ENCODE measurements at places on chromosomes 5 and 9.

GRCh38 chr5:15533129-15533893 lies 33.3 kb downstream of the FBXL7 start:
- no peak for DNase-seq

DNA sequence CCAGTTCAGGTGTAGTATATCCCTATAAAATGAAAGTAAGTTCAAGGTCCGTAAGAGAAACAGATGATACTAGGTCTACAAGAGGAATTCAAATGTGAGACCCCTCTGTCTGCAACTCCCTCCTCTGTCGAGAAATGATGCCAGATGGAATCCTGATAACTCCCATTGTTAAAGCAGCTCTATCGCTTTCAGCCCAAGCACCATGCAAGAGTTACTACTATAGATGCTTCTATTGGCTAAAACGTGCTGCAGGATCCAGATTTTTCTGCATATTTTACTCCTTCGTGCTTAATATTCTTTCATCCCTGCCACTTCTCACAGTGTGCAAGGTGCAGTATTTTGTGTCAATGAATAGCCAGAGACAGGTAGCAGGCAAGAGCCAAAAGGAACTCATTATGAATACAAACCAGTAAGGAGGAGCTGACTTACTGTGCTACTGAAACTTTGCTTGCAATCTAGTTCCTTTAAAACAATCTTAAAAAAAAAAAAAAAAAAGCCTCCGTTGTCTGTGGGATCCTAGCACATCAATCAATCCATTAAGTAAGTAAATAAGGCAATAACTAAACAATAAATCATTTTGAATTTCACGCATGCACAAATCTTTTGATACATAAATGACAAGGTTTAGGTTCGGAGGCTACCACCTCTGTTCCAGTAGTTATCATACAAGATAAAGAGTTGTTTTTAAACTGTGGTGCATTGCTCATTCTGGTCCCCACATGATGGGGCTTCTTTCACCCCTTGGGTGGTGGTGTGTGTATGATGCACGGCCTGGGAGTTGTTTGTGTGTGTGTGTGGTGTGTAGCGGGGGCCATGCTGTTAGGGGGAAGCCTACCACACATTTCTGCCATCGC lies 151.1 kb upstream of the MPDZ start:
- no peak for DNase-seq

DNA sequence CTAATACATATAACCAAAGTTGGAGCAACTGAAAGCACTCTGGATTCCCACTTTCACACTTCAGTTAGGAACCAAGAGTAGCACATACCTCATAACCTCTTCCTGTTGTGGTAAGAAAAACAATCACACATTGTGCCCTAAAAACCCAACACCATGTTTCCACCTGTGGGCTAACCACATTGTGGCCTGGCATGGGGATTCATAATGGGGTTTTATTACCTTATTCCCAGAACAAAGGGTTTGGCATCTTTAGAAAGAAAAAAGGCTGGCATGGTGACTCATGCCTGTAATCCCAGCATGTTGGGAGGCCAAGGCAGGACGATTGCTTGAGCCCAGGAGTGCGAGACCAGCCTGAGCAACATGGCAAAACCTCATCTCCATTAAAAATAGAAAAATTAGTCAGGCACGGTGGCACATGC lies 60.6 kb downstream of the HSD17B3 start:
- no peak for DNase-seq

DNA sequence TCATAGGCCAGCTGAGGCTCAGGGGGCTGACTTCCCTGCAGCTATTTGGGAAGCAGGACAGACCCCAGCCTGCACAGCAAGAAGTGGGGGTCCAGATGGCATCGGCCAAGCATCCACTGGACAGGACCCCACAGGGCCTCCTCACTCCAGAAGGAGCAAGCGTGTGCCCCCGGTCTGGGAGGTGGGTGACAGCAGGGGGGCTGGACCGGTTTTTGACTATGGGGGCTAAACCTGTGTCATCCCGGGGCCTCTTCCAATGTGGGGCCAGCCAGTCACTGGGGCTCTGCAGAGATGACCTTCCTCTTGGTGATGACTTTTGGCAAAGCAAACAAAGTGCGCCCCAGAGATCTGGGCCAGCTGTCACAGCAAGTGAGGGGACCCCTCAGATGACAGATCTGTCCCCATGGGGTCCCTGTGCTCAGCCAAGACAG lies 163.9 kb downstream of the OLFM1 start:
- DNase-seq = no peak

DNA sequence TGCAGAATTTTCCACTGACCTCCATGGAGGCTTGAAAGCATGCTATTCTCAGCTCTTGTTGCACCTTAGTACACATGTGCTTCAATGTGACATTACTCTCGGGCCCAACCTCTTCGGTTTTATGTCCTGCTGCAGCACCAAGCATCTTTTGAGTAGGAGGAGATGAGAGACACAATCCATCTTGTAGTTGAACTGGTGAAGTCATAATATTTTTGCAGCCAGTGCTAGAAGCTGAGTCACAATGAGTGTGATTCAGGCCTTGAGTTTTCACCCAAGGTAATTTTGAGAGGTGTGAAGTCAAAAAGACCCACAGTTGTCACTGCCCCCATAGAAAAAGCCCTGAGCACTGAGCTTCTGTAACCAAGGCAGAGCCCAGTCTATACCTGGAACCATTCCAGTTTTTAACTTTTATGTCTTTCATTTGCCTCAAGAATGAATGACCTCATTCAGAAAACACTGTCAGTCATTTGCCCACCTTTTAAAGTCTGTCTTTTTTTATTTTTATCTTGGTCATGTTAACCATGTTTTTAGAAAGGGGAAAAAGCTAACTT lies 117.7 kb downstream of the ZNF462 start:
- no peak for DNase-seq

GRCh38 chr5:107127878-107128277 lies 542.9 kb downstream of the EFNA5 start:
- no peak for DNase-seq

- DNase-seq = no peak
These were observed 58.4 kb downstream of the APC start for GRCh38 chr5:112795944-112796678.

GRCh38 chr5:6365977-6366590 lies 12.3 kb downstream of the MED10 start:
- no peak for DNase-seq

- DNase-seq = no peak
These were observed 744.6 kb downstream of the BRINP1 start for GRCh38 chr9:118624608-118625007.

DNA sequence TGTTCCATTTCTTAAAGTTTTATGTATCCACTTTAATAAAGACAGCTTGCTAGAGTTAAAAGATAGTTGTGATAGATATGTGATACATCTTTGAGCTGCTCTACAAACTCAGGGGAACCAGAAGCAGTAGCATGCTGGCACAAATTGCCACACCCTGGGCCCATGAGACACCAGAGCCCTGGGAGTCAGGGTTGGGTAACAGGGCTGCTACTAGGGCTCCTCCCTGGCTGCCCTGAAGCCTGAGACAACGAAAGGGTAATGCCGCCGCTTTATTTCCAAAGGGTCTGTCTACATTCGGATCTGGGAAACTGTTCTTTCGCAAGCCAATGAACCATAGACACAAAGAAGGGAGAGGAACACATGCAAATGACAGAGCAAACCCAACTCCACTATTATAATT lies 29.2 kb downstream of the PTPN3 start:
- no peak for DNase-seq

GRCh38 chr5:27083449-27084415 lies 45.3 kb upstream of the CDH9 start:
- no peak for DNase-seq

DNA sequence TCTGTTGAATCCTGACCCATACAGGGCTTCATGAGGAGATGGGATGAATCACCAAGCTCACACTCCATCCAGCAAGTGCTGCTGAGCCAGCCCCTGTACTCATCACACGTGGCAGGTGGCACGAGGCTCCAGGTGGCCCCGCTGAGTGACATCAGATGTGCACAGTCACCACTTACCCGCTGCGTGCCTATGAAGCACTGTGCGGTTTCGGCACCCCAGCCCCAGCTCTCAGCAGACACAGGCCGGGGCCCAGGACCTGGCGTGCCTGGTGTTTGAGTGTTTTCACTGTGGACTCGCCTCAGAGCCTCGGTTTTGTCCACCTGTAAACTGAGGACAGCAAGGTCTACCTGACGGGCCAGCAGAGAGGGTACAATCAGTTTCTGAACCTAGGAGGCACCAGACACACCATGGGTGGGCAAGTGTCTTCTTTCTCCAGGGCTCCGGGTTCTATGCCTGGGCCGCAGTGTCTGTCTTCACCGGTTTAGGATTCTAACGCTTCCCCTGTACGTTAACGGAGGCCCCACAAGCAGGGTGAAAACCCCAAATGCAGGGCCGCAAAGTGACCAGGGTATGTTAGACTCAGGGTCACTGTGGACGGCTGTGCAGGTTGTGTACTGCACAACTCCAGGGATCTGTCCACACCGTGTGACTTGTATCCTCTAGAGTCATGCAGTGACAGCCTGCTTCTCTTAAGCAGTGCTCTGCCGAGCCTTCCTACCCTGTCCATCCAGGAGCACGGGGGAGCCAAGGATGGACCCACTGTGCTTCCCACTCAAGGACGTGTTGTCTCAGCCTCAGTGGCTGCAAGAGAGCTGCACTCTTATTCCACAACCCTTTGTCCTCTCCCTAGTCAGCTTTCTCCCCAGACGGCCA lies 44.3 kb upstream of the COL5A1 start:
- no peak for DNase-seq

- DNase-seq = peak; percentile 75
These were observed 31.7 kb upstream of the GRHPR start for GRCh38 chr9:37390759-37391158.

DNA sequence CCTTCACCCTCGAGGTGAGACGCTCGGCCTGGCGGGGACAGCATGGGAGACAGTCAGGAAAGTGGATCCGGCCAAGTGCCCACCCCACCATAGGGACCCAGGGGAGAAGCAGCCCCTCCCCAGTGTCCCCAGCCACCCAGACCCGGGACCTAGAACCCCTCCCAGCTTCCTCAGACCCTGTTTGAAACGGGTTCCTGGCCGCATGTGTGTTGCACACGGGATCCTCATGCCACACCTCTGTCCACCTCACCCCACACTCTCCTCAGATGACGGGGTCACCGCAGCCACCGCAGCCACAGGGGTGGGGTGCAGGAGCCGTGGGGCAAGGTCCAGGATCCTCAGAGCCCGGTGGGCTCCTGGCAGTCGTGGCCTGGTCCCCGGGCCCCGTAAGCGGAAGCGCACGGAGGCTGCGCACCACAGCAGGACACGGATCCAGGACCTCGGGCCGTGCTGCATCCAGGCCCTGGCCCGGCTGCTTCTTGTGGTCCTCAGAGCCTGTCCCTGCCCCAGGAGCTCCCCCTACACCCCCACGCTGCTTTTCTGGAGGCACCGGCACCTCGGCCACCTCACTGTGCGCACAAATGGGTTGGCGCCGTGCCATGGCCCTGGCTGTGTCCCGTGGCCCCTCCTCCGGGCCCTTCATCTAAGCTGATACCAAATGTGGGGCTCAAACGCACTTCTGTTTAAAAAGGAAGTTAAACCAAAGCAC lies 15.3 kb downstream of the TERT start:
- DNase-seq = no peak

DNA sequence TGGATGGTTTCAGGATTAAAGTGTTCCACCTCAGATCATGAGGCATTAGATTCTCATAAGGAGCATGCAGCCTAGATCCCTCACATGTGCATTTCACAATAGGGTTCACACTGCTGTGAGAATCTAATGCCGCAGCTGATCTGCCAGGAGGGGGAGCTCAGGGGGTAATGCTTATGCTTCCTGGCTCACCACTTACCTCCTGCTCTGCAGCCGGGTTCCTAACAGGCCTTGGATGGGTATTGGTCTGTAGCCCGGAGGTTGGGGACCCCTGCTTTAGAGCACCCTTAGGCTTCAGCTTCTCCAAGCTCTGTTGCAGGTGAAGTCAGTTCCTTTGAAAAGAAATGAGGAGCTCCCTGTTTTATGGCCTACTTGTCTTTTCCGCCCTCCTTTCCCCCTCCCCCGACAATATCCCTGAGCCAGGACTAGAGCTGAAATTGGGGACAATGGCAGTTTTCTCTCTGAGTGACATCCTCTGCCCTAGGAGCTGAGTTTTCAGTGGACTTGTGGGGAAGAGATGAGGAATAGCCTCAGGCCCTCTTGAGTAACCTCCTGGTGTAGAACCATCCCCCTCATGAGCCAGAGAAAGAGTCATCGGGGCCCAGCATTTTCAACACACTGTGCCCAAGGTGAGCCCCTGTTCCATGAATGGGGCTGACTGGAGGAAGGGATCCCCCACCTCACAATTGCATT lies 16.2 kb upstream of the MAT2B start:
- DNase-seq = no peak

DNA sequence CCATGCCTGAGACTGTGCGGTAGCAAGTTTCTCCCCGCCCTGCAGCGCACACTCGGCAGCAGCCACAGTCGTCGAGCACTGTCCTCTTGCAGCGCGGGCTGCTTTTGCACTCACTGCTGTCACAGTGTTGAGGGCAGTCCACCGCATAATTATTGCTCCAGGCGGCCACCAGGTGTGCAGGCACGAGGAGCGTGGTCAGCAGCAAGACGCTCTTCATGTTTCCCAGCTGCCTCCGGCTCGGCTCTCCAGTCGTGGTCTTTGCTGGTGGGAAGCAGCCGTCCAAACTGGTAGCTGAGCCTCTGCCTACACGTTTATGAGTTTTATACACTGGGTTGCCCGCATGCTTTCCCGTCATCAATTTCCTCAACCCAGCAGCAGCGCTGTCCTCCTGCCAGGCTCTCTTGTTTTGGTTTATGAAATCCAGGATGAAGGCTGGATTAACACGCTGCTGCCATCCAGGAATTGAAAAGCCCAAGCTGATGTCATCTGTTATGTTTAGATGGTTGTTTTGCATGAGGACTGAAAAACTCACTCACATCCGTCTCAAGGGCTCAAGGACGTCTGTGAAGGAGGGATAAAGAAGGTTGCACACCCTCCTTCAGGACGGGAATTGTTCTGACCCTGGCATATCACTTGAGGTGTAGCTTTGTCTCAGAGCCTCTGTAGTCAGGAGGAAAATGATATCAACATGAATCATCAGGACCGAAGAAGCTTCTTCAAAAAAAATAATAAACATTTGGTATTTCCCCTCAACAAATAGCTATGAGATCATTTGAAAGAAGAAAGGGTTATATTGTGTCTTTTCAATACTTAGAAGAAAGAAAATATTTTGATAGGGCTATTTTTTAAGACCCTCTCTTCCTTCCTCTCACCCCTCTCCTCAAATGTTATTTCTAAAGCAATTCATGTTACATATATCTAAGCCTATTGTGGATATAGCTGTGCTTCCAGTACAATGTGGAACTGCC lies at the start of gene ESM1:
Gene ESM1, minus strand, starts transcription at position 293 of the 968 bp plus-strand sequence. Its CDS starts 76 bp downstream, at position 217.
- no peak for DNase-seq

GRCh38 chr5:52791366-52791765 lies 3.6 kb downstream of the ITGA1 start:
- no peak for DNase-seq

DNA sequence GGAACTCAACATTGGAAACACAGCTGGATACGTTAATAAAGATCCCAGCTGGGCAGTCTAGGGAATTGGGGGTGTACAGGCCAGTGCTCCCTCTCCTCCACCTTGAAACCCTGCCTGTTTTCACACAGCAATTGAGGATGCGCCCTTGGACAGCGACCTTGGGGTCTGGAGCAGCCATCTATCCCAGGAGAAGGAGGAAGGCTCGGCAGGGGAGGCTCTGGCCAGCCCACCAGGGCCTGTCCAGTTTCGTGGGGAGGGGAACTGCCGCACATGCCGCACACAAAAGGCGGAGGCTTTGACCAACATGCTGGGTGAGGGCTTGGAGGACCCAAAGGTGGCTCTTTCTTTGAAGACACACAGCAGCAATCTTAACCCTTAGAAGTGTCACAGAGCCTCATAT lies 1.4 kb downstream of the COL23A1 start:
- DNase-seq = no peak

GRCh38 chr9:88712484-88712883 lies 177.5 kb downstream of the NXNL2 start:
- no peak for DNase-seq

- DNase-seq = no peak
These were observed 138.0 kb upstream of the EFNA5 start for GRCh38 chr5:107808671-107809137.
